ENCODE measurements at places on chromosomes 16 and 17. TPM values are rescaled to one million over a fixed set of nuclear protein-coding genes. Genes with fewer than 3 reads are reported as not detected.

DNA sequence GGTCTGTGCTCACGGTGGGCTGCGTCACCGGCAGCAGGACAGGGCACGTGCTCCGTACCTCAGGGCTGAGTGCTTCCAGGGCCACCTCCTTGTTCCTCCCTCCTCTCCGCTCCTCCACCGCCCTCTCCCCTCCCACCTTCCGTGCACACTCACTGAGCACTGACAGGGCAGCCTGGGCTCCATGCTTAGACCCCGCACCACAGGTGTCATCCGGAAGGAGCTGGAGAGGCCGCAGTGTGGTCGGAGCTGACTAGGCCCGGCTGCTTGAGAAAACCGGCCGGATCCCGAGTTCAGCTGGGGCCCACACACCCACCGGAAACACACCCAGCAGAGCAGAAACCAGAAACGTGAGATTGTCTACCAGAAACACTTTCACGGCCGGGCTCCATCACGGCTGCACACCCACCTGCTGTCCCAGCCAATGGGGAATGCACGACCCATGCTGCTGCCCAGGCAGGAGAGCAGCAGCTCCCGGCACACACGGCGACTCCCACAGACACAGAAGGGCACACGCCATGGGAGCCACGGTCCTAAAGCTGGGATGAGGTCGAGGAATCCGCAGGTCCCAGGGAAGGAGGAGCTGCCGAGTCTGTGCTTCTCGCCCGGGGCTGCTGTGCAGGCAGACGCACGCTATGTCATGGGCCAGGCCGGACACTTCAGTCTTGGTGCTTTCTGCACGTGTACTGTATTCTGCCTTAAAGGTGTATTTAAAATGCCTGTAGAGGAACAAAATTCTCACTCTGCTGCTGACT, 55.0 kb upstream of the ZNF469 start:
- no peaks in the 10 kb centered on the region for H3K36me3 ChIP-seq
- H3K27me3 ChIP-seq = no peaks in the 10 kb centered on the region
- H3K27ac ChIP-seq = no peak overlapping the region
- H3K4me3 ChIP-seq = no peak overlapping the region
- DNase-seq = no peak

DNA sequence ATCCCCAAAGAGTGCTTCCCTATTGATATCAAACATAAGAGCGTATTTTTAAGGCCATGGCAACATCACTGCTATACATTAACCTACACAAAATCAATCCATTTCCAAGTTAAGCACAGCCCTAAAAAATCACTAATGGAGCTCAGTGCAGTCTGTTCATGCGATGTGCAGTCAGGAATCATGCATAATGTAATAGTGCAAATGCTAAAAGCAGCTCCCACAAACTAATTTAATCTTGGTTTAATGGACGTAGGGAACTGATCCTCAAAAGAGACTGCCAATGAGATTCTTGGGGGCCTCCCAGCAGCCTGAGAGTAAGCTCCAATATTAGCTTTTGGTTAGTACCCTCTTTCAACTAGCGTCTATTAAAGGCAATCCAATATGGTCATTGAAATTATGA, 245.9 kb downstream of the TOX3 start:
- no peaks in the 10 kb centered on the region for H3K27me3 ChIP-seq
- no peak for DNase-seq
- no peaks in the 10 kb centered on the region for H3K36me3 ChIP-seq
- H3K27ac ChIP-seq = no peak overlapping the region

DNA sequence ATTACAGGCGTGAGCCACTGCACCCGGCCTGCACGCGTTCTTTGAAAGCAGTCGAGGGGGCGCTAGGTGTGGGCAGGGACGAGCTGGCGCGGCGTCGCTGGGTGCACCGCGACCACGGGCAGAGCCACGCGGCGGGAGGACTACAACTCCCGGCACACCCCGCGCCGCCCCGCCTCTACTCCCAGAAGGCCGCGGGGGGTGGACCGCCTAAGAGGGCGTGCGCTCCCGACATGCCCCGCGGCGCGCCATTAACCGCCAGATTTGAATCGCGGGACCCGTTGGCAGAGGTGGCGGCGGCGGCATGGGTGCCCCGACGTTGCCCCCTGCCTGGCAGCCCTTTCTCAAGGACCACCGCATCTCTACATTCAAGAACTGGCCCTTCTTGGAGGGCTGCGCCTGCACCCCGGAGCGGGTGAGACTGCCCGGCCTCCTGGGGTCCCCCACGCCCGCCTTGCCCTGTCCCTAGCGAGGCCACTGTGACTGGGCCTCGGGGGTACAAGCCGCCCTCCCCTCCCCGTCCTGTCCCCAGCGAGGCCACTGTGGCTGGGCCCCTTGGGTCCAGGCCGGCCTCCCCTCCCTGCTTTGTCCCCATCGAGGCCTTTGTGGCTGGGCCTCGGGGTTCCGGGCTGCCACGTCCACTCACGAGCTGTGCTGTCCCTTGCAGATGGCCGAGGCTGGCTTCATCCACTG, at the start of gene BIRC5:
Gene BIRC5 (plus strand): TSS at position 238 of the 690 bp plus-strand sequence. CDS start 64 bp downstream, at position 302.
- peak within 1 kb of the TSS; percentile 95 for H3K27ac ChIP-seq
- H3K4me1 ChIP-seq = peaks cover 25% of the 10 kb centered on the region
- H3K4me3 ChIP-seq = peak within 1 kb of the TSS; percentile 95
- H3K36me3 ChIP-seq = peaks cover 23% of the 10 kb centered on the region
- H3K27me3 ChIP-seq = no peaks in the 10 kb centered on the region

GRCh38 chr17:55159251-55159650, 105.5 kb upstream of the HLF start:
- no peaks in the 10 kb centered on the region for H3K27me3 ChIP-seq
- H3K27ac ChIP-seq = no peak overlapping the region
- H3K4me1 ChIP-seq = no peaks in the 10 kb centered on the region
- H3K4me3 ChIP-seq = no peak overlapping the region
- no peak for DNase-seq
- no peaks in the 10 kb centered on the region for H3K36me3 ChIP-seq

DNA sequence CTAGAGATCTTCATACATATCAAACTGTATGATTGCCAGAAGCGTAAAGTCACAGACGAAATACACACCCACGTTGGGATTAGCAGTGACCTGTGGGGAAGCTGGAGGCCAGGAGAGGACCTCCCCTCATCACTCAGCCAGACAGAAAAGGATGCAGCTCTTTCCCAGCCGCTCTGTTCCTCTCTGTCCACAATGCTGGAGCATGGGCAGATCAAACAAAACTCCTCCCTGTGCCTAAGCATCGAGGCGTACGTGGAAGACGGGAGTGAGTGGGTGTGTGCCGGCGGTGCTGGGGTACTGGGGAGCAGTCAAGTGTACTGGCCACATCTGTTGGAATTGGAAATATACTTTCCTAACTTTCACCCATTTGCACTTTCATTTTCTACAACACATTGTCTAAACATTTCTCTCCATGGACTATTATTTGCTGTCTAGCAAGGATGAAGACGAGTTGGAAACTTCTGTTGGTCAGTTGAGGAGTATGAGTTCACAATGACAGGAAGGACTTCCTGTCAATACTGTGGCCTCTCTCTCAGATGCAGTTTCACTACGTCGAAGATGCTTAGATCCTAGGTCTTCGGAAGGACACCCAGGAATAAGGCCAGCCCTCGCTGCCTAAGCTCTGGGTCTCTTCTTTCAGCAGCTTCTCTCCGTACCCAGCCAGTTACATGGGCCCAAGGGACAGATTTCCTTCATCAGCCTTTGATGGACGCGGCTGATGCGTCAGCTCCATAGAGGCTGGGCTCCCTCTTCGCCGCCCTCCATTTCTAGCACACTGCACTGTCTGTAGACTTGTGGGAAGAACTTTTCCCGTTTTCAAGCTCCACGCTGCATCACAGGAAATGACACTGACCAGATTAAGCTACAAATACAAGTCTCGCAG, 30.6 kb upstream of the ENDOV start:
- H3K27ac ChIP-seq = peak overlapping the region; percentile 60
- peaks cover 84% of the 10 kb centered on the region for H3K36me3 ChIP-seq
- H3K4me3 ChIP-seq = no peak overlapping the region
- no peak for DNase-seq

DNA sequence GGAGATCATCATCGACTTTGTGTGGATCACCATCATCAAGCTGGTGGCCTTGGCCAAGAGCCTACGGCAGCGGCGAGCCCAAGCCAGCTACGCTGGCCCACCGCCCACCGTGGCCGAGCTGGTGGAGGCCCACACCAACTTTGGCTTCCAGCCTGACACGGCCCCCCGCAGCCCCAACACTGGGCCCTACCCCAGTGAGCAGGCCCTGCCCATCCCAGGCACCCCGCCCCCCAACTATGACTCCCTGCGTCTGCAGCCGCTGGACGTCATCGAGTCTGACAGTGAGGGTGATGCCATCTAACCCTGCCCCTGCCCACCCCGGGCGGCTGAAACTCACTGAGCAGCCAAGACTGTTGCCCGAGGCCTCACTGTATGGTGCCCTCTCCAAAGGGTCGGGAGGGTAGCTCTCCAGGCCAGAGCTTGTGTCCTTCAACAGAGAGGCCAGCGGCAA, 72.5 kb downstream of the COG7 start:
- no peak for DNase-seq
- H3K27me3 ChIP-seq = no peaks in the 10 kb centered on the region

GRCh38 chr17:79798299-79799173, 1.7 kb upstream of the CBX8 start:
- DNase-seq = no peak
- peak overlapping the region; percentile 60 for H3K27ac ChIP-seq
- H3K36me3 ChIP-seq = peaks cover 9% of the 10 kb centered on the region
- peaks cover 50% of the 10 kb centered on the region for H3K27me3 ChIP-seq
- peak overlapping the region; percentile 44 for H3K4me3 ChIP-seq

DNA sequence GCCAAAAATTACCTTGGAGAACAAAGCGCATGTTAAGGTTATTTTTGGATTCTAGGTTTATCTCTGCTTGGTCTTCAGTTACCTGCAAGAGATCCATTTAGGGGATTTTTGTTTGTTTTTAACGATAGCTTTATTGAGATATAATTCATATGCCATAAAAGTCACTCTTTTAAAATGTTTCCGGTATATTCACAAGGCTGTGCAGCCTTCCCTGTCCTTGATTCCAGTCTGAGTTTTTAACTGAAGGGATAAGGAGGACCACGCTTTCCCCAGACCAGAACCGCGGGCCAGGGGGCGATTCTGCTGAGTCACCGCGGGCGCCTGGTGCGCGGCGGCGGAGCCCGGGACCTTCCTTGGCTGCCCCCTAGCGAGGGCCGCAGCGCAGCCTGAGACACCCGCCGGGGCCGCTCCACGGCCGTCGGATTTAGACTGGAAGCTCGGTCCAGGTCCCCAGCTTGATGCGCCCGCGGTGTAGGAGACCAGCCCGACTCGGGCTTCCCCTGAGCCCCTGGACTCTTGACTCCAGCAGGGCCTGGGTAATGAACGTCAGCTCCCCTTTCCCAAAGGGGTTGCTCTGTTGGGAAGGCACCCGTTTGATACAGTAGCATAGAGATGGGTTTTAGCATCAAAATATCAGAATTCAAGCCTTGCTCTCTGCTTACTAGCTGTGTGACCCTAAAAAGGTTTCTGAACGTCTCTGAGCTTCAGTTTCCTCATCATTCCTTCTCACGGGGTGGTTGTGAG, 50.0 kb upstream of the STH start:
- peaks cover 32% of the 10 kb centered on the region for H3K27me3 ChIP-seq
- H3K4me1 ChIP-seq = peaks cover 8% of the 10 kb centered on the region
- no peaks in the 10 kb centered on the region for H3K36me3 ChIP-seq
- H3K27ac ChIP-seq = no peak overlapping the region
- DNase-seq = peak; percentile 45

DNA sequence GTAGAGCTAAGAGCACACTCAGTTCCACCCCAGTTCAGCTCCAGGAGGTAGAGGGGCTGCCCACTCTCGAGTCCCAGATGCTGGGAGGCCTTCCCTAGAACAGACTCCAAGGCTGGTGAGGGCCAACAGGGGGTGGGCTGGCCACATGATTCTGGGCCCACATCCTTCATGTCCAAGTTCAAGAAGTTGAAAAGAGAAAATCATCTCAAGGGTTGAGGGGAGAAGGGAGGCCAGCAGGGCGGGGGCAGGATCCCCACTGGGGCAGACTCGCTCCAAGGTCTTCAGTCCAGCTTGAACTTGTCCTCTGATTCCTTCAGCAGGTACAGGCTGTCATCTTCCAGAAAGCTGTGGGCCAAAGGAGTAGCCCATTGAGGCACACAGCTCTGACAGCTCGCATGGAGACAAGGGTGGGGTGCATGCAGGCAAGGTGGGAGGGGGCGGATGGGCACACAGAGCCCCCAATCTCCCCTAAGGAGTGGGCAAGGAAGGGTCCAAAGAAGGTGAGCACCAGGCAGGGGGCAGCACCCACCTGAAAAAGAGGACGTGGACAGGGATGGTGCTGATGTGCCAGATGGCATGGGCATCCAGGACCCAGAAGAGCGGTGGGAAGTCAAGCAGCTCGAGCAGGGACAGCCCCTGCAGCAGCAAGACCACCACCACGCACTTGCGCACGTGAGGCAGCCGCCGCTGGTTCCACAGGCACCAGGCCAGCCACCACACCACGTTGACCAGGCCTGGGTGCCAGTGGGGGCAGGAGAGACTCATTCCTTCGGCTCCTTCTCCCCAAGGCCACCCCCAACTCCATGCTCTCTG, 4.5 kb downstream of the PNMT start:
- DNase-seq = no peak
- no peak overlapping the region for H3K4me3 ChIP-seq
- no peak overlapping the region for H3K27ac ChIP-seq
- H3K36me3 ChIP-seq = peaks cover 8% of the 10 kb centered on the region
- peaks cover 16% of the 10 kb centered on the region for H3K27me3 ChIP-seq

- DNase-seq = no peak
- H3K27me3 ChIP-seq = no peaks in the 10 kb centered on the region
- H3K27ac ChIP-seq = no peak overlapping the region
- no peak overlapping the region for H3K4me3 ChIP-seq
These were observed 11.6 kb downstream of the ATXN2L start for GRCh38 chr16:28834349-28834748.

DNA sequence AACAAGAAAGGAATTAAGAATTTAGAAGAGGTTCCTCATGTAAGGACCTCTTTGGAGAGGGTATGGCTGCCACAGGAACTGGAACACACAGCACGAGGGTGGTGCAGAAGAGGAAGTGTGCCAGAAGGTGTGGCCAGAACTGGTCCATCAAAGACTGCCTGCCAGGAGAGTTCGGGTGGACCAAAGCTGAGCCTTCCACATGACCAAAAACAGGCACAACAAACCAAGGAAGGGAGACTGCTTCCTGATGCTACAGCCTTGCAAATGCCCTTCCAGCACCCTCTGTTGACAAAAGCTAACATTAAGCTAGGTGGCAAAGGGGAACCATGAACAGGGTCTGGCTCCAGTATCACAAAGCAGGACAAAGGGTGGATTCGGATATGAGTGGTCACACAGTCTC, 125.8 kb upstream of the TMEM97 start:
- peaks cover 9% of the 10 kb centered on the region for H3K36me3 ChIP-seq
- peaks cover 6% of the 10 kb centered on the region for H3K4me1 ChIP-seq
- no peak overlapping the region for H3K27ac ChIP-seq
- no peak for DNase-seq
- H3K27me3 ChIP-seq = no peaks in the 10 kb centered on the region

The CHD9NB gene
- 0.15 TPM for total RNA-seq

All from activated CD4-positive, alpha-beta T cell treated with anti-CD3 and anti-CD28 coated beads, Interleukin-2, amount 10 ng/mL, durations not matched to agents 7 days and 5 days (primary cell).